SJSA1 (cell line): ENCODE measurements at places on chromosomes 7 and 10. TPM values are rescaled to one million over a fixed set of nuclear protein-coding genes. Genes with fewer than 3 reads are reported as not detected.

GRCh38 chr7:101140746-101141382 lies 13.4 kb upstream of the AP1S1 start:
- H3K4me3 ChIP-seq: no peak overlapping the region
- no peak overlapping the region for H3K27ac ChIP-seq
- H3K27me3 ChIP-seq: no peaks in the 10 kb centered on the region
- H3K36me3 ChIP-seq: peaks cover 14% of the 10 kb centered on the region

- no peaks in the 10 kb centered on the region for H3K4me1 ChIP-seq
- no peak for DNase-seq
- H3K36me3 ChIP-seq: no peaks in the 10 kb centered on the region
- H3K27ac ChIP-seq: no peak overlapping the region
- no peak overlapping the region for H3K4me3 ChIP-seq
- H3K27me3 ChIP-seq: no peaks in the 10 kb centered on the region
Measured at GRCh38 chr7:50151001-50151400, 58.0 kb upstream of the ZPBP start.

DNA sequence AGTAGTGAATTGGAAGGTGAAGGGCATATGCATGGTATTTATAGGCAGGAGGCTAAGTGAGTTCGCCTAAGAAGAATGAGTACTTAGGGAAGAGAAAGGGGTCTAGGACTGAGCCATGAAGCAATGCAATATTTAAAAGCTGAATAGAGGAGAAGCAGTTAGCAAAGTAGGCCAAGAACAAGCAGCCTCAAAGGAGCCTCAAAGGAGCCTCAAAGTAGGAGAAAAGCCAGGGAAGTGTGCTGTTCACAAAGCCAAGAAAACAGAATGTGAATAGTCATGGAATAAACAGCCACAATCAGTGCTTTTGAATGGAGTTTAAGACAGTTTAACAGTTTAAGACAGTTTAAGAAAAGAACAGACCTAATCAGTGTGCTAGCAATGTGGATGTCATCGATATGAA lies 762.0 kb downstream of the SORCS1 start:
- no peaks in the 10 kb centered on the region for H3K36me3 ChIP-seq
- no peak overlapping the region for H3K4me3 ChIP-seq
- H3K27ac ChIP-seq: no peak overlapping the region

- H3K27me3 ChIP-seq: no peaks in the 10 kb centered on the region
- H3K4me3 ChIP-seq: no peak overlapping the region
- no peaks in the 10 kb centered on the region for H3K4me1 ChIP-seq
- no peak overlapping the region for H3K27ac ChIP-seq
- no peak for DNase-seq
- peaks cover 52% of the 10 kb centered on the region for H3K36me3 ChIP-seq
Measured at GRCh38 chr7:141646826-141647480, 55.0 kb downstream of the DENND11 start.

DNA sequence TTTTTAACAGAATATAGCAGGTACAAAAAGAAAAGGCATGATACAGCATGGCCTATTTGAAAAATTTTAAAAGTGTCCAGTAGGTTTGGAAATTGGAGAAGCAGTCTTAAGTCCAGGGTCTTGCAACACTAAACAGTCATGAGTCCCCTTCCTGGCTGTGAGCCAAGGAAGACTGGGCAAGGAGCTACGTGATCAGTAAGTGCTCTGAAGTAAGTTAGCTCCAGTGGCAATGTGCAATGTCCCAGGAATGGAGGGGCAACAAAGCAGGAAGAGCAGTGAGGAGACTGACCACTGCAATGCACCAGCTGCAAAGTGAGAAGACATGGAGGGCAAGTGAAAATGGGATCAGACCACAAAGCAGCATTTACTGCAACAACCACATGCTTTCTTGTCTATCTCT lies 72.9 kb upstream of the GRID1 start:
- no peak overlapping the region for H3K27ac ChIP-seq
- no peaks in the 10 kb centered on the region for H3K4me1 ChIP-seq
- H3K27me3 ChIP-seq: no peaks in the 10 kb centered on the region
- no peak overlapping the region for H3K4me3 ChIP-seq
- peaks cover 95% of the 10 kb centered on the region for H3K36me3 ChIP-seq

- H3K36me3 ChIP-seq: no peaks in the 10 kb centered on the region
- no peak overlapping the region for H3K4me3 ChIP-seq
- H3K27ac ChIP-seq: no peak overlapping the region
- H3K27me3 ChIP-seq: peaks cover 2% of the 10 kb centered on the region; the same call in 1 of the 2 replicates
- no peaks in the 10 kb centered on the region for H3K4me1 ChIP-seq
- DNase-seq: no peak
Measured at GRCh38 chr10:23342213-23342884, 2.2 kb downstream of the C10orf67 start.

ANKRD30A gene
- total RNA-seq: not detected in 2 replicates

TSPAN12 gene
- 1.8 and 2.3 TPM in 2 replicates for total RNA-seq

NRF1 gene
- total RNA-seq: 6.7 and 20.9 TPM in 2 replicates

SLC18A3 gene
- total RNA-seq: not detected in 2 replicates
